Stimulated activated CD4-positive, alpha-beta T cell treated with anti-CD3 and anti-CD28 coated beads, Interleukin-1b, Interleukin-23, amount 100 ng/mL, for 1 hour (primary cell): ENCODE measurements at places on chromosomes 6 and 20.

DNA sequence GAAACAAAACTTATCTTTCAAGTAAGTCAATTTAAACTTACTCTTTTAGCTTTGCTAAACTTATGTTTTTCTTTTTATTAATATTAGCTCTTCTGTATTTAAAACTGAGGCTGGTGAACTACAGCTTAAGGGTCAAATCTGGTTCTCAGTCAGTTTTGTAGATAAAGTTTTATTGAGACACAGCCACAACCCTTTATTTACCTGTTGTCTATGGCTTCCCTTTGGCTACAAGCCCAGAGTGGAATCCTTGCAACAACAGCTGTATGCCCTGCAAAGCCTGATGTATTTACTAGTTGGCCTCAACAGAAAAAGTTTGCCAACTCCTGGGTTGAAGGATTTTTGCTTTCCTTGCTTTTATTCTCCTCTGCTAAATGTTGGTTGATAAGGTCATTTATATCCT lies 491.4 kb upstream of the RNF217 start:
- no peak for DNase-seq

- DNase-seq, result no peak
Measured at GRCh38 chr6:37990762-37991525, 171.4 kb downstream of the ZFAND3 start.

DNA sequence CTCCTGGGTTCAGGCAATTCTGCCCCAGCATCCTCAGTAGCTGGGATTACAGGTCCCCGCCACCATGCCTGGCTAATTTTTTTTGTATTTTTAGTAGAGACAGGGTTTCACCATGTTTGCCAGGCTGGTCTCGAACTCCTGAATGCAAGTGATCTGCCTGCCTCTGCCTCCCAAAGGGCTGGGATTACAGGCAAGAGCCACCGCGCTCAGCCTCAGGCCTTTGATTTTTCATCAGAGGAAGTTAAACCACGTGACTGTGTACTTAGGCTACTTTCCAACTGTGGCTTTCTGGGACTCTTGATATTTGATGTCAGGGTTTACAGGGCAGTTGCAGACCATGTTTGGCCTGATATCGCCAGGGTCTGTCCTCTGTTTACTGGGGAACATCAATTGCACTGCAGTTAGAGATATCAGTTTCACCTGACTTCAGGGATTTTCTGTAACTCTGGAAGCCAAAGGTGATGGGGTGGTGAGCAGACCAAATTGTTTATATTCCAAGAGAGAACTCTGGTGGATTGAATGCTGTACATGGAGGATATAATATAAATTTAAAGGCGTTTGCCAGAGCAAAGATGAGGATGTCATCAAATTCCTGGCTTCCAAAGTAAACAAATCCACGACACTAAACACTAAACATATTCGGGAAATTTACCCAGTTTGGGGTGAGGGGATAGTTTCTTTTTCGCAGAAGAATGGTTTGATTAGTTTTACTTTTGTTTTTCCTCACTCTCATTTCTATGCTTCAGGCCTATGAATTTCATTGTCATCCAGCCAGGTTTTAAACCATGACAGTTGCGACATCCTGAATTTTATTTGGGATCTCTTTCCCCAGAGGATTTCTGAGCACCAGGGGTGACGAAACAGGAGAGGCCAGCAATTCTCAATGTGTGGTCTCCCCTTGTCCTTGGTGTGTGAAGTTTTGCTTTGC lies 4.2 kb downstream of the PSMF1 start:
- no peak for DNase-seq

DNA sequence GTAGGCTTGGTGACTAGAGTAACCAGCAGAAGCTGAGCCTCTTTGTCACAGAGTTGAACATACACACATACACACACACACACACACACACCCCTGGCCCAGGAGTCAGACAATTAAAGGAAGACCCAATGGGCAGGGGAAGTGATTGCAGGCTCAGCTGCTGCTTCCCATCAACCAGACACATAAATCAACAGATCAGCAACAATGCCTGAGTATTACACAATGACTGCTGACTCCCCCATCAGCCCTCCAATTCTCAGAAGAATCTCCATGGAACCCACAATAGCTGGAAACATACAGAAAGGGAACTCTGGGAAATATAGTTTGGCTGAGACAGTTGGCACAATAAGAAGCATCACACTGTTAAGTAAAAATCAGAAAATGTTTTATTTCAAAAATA lies 270.4 kb upstream of the PLCB4 start:
- no peak for DNase-seq

- DNase-seq, result no peak
Measured at GRCh38 chr6:39084506-39084905, 30.5 kb downstream of the SAYSD1 start.

- no peak for DNase-seq
Measured at GRCh38 chr6:119430805-119431204, 81.2 kb upstream of the MAN1A1 start.

GRCh38 chr6:146543940-146544615 lies 445 bp downstream of the RAB32 start:
- DNase-seq, result no peak

DNA sequence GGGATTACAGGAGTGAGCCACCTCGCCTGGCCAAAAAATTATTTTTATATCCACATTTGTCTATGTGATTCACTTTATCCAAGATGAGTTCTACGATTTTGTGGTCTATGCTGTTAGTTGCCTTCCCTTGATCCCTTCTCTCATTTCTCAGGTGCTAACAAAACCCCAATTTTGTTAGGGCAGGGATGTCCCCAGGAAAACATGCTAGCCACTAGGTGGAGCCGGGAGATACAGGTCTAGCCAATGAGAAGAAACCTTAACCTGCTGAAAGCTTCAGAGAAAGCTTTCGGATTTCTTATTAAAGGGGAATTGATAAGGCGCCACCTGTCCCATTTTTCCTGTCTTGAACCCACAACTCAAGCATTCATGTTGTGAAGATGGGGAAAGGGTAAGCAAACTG lies 167.4 kb upstream of the OLIG3 start:
- no peak for DNase-seq

GRCh38 chr6:152221806-152222628 lies 414.5 kb downstream of the ESR1 start:
- no peak for DNase-seq

DNA sequence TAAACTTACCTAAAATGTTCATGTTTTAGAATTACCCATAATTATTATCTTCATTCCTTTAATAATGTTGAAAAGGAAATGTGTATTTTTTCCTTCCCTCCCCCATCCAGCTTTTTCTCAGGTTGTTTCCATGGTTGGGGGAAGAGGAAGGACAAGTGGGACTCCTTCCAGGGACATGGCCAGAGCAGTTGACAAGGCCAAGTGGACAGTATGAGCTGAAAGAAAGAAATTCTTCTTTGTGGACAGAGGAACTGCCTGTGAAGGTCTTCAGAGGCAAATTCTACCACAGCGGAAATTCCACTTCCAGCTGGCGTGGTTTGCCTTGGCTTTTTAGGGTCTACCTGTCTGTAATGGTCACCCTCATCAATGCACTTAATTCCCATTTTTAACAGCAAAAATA lies 33.8 kb downstream of the RIN2 start:
- no peak for DNase-seq

DNA sequence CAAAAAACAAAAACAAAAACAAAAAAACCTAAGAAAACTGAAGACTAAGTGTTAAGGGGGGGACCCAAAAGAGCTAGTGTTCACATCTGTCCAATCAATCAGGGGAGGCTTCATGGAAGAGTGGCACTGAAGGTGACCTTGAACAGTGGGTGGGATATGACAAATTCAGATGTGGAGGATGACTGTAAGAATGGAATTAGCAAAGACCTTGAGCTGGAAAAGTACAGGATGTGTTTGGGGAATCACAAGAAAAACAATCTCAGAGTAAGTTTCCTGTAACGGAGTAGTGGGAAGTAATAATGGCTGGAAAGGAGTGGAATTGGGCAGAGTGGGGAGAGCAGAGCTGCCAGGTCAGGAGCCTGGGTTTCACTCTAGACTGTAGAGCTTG lies 2.9 kb upstream of the IER3 start:
- no peak for DNase-seq

GRCh38 chr6:143337201-143337949 lies 113.1 kb downstream of the ADAT2 start:
- DNase-seq, result no peak

DNA sequence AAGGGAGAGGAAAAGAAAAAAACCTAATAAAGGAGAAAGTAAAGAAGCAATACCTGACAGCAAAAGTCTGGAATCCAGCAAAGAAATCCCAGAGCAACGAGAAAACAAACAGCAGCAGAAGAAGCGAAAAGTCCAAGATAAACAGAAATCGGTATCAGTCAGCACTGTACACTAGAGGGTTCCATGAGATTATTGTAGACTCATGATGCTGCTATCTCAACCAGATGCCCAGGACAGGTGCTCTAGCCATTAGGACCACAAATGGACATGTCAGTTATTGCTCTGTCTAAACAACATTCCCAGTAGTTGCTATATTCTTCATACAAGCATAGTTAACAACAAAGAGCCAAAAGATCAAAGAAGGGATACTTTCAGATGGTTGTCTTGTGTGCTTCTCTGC lies 70.8 kb upstream of the RNF146 start:
- DNase-seq, result no peak

- DNase-seq, result no peak
Measured at GRCh38 chr6:91031581-91031980, 444.7 kb upstream of the MAP3K7 start.

GRCh38 chr6:126167726-126168125 lies 172.2 kb upstream of the CENPW start:
- no peak for DNase-seq

DNA sequence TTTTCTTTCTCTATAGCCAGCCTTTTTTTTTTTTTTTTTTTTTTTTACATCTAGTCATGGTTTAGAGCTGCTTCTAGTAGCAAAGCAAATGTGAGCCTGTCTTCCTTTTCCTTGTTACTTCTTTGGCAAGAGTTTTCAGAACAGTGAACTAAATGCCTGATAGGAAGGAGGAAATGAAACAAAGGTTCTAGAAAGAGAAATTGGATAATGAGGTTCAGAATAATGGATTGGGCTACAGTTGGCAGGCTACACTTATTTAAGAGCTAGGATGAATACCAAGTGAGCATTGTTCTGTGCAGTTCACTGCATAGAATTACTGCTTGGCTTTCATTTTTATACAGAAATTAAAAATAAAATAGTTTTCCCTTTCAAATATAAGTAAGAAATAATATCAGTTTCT lies 78.6 kb downstream of the HIVEP1 start:
- no peak for DNase-seq

GRCh38 chr20:59581993-59582679 lies 22.2 kb upstream of the PHACTR3 start:
- no peak for DNase-seq

DNA sequence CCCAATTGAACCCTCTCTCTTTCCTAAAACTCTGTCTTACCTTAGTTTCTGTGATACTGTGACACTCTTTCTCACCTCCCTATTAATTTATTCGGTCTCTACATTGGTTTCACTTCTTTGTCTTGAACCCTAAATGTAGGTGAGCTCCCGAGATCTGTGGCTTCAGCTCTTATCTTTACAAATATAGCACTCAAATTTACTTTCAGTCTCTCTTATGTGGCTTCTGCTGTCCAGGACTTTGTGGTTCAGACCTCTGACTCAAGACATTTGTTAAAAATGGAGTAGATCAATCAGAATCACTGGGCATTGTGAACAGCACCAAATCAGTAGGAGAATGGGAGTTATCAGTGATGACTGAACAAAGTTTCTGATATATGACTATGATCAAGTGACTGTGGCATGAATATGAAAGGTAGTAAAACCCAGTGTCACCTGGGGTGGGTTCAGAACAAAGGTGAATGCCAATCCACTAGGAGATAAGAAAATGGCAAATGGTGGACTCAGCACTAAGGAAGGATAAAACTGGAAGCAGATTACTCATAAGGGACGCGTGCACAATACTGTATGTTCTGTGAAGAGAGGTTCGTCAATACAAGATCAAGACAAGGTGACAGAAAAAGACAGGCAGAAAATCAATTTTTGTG lies 27.2 kb downstream of the IL17F start:
- DNase-seq, result no peak

DNA sequence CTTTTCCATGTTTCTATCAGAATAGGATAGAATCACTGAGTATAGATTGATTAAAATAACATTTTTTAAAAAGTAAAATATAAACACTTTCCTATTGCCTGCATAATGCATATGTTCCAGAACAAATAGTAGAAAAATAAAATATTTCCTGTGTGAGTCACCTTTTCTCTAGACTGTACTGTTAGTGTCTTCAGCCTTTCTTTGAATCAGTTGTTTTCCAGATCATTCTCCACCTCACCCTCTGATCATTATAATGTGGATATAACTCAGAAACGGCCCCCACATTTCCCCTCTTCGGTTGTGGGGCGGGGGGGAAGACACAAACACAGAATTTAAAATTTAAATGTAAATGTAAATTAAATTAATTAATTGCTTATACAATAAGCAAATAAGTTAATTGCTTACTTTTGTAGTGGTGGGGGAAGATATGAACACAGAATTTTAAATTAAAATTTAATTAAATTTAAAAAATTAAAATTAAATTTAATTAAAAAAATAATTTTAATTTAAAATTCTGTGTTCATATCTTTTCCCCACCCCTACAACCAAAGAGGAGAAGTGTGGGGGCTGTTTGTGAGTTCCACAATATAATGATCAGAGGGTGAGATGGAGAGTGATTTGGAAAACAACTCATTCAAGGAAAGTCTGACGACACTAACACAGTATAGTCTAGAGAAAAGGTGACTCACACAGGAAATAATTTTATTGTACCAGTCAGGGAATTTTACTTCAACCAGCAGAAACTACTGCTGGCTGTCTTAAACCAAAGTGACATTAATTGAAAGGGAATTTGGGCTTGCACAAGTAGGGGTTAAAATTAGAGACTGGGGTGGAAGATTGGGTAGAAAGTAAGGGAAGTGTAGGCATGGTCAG lies 37.1 kb upstream of the PROKR2 start:
- DNase-seq, result no peak

GRCh38 chr6:69861986-69862385 lies 4.4 kb upstream of the COL19A1 start:
- no peak for DNase-seq

- DNase-seq, result no peak
Measured at GRCh38 chr6:157865249-157865648, 42.2 kb downstream of the SNX9 start.

DNA sequence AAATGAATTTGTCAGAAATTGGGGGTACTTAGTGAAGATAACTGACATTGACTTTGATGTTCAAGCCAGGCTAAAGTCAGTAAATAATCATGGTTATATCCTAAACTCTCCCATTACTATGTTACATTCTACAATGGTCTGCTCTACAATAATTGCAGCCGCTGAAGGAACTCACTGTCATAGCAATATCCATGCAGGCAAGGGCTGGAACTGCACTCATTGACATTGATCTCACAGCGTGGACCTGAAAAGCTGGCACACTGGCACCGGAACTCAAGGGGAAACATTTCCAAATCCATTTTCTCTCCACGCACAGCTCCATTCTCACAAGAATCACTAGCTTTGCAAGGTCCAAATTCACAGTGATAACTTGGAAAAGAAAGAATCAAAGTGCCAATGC lies 702.7 kb downstream of the EYS start:
- no peak for DNase-seq
